ENCODE measurements at places on chromosomes 7 and 10.

GRCh38 chr10:78178940-78179339 is 145.3 kb downstream of the RPS24 start:
- DNase-seq: no peak

DNA sequence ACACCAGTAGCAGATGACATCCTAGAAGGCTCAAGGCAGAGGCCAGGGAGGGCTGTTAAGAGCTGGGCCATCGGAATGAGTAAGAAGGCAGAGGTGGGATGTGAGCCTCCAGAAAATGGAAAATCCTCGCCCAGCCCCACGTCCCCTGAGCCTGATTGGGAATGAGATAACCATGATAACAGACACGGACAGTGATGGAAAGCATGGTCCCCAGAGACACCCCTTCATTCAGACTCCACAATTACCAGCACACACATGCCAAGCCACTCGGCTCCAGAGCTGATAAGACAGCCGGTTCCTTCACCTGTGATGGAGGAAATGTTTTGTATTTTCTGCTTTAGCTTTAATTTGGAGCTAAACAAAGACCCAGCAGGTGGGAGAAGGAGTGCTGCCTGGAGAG is 106.0 kb downstream of the GRID1 start:
- no peak for DNase-seq

- DNase-seq: no peak
These were observed 220.5 kb downstream of the LHFPL3 start for GRCh38 chr7:104548861-104549260.

- no peak for DNase-seq
These were observed 100.2 kb upstream of the MPP7 start for GRCh38 chr10:28403090-28403489.

DNA sequence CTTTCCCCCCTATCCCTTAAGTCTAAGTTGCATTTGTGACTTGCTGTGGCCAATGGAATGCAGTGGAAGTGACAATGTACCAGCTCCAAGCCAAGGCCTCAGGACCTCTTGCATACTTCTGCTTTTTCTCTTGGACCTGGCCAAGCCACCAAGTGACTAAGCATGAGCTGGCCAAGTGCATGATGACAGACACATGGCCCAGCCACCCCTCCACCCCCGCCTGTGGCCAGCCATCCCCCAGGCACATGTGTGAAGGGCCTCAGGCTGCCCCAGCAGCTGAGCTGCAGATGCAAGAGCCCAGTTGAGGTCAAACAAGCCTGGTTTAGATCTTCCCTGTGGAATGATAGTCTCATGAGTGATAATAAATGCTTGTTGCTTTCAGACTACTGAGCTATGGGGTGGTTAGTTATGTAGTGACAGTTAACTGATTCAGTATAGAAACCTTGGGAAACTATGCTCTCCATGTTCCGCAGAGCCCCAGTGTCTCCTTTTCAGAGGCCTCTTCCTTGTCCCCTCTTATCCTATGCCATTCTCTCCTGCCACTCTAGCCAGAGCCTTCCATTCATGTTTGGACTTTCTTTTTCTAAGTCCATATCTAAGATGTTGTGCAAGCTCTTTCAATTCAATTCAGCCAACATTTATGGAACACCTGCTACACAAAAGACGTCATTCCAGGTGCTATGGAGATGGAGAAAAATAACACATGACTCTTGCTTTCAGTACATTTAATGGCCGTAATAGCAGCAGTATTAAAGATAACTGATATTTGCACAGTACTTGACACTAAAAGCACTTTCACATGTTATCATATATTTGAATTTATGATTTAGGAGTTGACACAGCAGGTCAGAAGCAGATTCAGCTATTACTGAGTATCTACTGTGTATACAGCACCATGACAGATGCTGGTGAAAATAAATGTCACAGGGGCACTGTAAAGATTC is 55.5 kb upstream of the LOXL4 start:
- no peak for DNase-seq

- no peak for DNase-seq
These were observed 60.8 kb upstream of the NPTX2 start for GRCh38 chr7:98556288-98556687.

GRCh38 chr7:73992101-73992562 is 35.8 kb upstream of the ELN start:
- DNase-seq: no peak

- no peak for DNase-seq
These were observed 50.8 kb upstream of the ZMIZ1 start for GRCh38 chr10:79017882-79018520.

DNA sequence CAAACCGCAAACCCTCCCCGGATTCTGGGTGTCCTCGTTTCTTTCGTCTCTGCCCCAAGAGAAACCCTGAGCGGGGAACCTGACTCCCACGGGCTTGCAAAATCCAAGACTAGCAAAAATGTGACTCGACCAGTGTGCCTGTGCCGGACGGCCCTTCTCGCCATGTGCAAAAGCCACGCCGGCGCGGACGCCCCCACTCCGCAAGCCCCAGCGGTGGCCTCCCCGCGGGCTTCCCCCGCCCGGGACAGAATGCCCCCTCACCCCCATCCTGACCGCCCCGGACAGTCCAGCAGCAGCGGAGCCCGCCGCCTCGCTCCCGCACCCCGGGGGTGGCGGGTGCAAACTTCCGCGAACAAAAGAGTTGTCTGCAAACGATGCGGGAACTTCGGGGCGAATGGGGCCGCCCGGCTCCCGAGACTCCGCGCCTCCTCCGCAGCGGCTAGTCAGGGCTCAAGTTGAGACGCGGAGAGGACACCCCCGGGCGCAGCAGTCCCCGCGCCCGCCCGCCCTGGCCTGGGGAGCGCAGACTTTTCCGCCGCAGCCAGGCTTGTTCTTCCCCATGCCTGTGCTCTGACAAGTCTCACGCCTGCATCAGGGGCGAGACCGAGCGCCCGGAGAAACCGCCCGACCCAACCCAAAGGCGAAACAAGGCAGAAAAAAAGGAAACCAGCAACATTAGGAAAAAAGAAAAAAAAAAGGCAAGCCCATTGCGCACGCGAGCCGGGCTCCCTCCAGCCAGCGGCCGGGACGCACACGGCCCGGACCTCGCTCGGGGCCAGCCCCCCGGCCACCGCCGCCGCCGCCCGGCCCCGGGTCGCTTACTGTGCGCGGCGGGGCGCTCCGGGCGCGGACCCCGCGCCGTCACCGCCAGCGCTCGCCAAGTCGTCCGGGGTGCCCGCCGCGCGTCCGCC is 732 bp downstream of the FAM53B start:
- no peak for DNase-seq

DNA sequence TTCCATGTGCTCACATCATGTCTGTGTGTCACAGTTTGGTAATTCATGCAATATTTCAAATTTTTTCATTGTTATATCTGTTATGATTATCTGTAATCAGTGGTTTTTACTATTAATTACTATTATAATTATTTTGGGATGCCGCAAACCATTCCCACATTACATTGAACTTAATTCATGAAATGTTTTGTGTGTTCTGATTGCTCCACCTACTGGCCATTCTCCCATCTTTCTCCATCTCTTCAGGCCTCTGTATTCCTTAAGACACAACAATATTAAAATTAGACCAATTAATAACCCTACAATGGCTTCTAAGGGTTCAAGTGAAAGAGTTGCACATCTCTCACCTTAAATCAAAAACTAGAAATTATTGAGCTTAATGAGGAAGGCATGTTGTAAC is 398.5 kb downstream of the PCDH15 start:
- no peak for DNase-seq

- peak; percentile 1 for DNase-seq
These were observed 28.7 kb downstream of the PNPLA8 start for GRCh38 chr7:108497082-108497725.

- no peak for DNase-seq
These were observed 135.7 kb downstream of the GRK5 start for GRCh38 chr10:119343011-119343601.

- no peak for DNase-seq
These were observed 2.8 kb downstream of the PDGFA start for GRCh38 chr7:516606-517456.

- no peak for DNase-seq
These were observed 29.6 kb upstream of the ICA1 start for GRCh38 chr7:8291397-8292141.

DNA sequence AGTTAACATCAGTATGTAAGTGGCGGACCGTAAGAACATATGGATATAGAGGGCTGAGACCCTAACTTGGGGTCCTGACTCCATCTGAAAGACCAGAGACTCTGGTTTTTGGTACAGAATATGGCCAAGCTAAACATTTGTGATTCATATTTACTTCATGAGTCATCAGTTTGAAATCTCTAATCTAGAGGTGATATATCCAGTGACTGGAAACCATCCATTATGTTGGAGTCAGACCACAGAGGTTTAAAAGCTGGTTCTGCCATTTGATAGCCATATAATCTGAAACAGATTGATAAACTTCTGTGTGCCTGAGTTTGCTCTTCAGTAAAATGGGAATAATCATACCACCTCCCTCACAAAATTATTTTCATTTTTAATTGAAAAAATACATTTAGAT is 505.3 kb downstream of the SORCS3 start:
- DNase-seq: no peak

- no peak for DNase-seq
These were observed 248.0 kb upstream of the FZD8 start for GRCh38 chr10:35889971-35890675.

DNA sequence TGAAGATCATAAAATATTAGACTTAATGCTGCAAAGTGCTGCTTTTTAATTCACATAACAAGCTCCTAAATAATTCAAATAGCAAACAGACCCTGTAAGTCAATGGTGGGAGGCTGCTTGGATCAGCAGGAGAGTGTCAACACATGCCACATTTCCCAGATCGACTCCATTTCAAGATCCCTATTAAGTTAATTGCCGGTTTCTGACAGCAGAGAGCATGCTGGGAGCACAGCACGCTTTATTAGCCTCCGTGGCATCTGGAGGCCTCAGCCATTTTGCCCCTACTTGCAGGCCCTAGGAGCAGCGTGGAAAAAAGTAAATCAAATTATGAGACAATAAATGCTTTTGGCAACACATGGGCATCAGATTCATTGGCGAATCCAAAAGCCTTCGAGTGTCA is 201.0 kb downstream of the EMX2 start:
- DNase-seq: no peak

GRCh38 chr10:96835899-96836298 is 3.8 kb downstream of the LCOR start:
- DNase-seq: no peak

DNA sequence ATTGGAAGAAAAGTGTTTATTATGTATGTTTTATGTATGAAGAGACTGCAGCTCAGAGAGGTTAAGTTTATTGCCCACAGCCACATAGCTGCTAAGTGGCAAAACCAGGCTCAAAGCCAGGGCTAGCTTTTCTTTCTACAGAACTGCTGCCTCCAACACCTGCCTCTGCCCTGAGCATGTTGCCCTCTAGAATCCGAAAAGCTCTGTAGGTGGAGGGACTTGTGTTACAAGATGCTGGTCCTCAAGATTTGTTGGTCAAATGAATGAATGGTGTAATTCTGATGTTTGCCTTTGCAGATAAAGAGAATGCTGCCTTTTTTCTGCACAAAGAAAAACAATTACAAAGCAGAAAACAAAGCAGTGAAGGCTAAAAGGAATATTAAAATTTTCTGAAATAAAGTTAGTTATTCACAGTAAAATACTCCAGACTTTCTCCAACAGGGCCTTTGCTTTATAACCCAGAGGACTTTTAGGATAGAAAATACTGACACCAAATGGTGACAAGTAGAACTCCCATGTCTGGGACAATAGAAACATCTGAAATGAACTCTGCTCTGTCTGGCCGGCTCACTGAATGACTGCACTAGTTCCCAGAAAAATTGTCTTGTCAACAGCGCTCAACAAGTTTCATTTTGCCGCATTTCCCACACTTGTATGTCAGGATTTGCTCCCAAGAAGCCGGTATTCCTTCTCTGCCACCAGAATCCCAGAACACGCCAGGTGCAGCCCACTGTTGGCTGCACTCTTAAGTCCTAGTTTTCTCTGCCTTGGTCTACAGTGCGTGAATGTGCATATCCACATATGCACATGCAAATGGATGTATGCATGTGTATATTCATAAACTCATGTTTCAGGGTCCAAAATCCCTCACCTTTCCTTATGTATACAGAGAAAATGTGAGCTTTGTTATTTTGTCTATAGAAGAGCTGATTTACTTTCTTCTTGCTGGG is 11.0 kb upstream of the DNTT start:
- no peak for DNase-seq

GRCh38 chr7:132783824-132784223 is 207.6 kb upstream of the PLXNA4 start:
- DNase-seq: no peak

- DNase-seq: no peak
These were observed 43.8 kb upstream of the SEC61G start for GRCh38 chr7:54802841-54803240.

- no peak for DNase-seq
These were observed 4.3 kb downstream of the HOXA11 start for GRCh38 chr7:27180431-27181420.

DNA sequence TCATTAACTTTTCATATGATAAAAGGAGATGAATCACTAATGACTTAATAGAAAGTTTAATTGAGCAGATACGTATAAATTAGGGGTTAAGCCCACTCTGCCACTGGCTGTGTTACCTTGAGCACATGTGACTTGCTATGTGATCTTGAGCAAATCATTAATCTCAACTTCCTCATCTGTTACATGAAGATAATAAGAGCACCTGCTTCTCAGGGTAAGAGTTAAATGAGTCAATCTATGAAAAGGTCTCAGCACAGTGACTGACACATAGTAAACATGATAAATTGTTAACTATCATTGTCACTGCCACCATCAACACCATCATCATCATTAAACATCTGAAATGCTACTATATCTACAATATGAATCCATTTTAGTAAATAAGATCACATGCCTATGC is 110.8 kb downstream of the TPK1 start:
- no peak for DNase-seq

GRCh38 chr10:34078017-34078744 is 736.9 kb downstream of the PARD3 start:
- no peak for DNase-seq

DNA sequence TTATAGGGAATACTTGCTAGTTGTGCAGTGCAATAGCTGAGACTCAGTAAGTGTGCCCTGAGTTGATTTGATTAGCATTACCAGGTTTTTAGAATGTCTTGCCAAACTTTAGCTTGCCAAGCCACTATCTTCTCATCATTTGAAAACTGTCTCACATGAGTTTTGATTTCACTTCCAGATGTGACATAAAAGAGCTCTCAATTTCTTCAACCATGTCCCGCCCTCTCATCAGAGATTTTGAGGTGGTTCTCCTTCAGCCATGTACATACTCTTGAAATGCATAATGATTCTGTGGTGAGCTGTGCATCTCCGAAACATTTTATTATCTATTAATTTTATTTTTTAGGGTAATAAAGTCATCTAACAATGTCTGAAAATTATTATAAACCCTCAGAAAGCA is 215.0 kb upstream of the SEMA3E start:
- DNase-seq: no peak

Measured in stimulated activated CD8-positive, alpha-beta memory T cell treated with anti-CD3 and anti-CD28 coated beads, Interleukin-7, amount 100 ng/mL, for 4 hours (primary cell).